OCI-LY7 (cell line): ENCODE measurements at places on chromosomes 2 and 18.

- DNase-seq, result no peak
These were observed 120.6 kb downstream of the PIGN start for GRCh38 chr18:62066102-62066818.

GRCh38 chr2:12343141-12343540 is 373.6 kb upstream of the TRIB2 start:
- no peak for DNase-seq

DNA sequence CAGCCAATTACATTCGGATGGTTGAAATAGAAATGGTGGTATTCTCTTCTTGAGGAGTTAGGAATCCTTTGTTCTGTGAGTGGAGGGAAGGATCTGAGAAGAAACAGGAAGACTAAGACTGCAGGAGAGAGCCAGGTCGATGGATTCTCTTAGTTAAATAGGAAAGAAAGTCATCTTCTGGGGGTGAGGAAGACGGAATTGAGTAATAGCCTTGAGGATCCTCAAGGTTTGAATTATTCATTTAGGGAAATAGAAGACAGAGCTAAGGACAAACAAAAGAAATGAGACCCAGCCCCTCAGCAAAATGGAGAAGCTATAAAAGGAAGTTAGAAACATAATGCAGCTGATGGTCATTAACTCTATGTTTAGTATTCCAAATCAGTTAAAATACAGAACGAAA is 1.8 kb downstream of the LAPTM4A start:
- DNase-seq, result peak; percentile 39

DNA sequence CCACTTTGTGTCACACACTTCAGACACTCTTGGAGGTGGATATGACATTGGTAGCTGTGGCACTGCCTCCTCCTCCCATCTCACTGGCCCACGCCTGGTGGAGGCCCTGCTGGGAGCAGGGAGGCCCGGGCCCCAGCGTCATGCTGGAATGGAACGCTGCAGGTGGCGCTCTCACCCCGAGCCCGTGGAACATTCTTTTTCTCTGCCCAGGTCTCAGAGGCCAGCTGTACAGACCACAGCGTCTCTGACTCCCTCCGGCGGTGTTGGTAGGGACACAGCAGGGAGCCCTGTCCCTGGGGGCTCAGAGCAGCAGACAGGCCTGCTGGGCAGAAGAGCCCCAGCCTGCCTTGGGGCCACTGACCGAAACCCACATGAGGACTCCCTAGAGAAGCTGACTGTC is 218.1 kb downstream of the TWIST2 start:
- no peak for DNase-seq

- DNase-seq, result no peak
These were observed 4.5 kb downstream of the OLA1 start for GRCh38 chr2:174243812-174244211.

- DNase-seq, result no peak
These were observed 61.3 kb downstream of the UBE2E3 start for GRCh38 chr2:181041661-181042060.

DNA sequence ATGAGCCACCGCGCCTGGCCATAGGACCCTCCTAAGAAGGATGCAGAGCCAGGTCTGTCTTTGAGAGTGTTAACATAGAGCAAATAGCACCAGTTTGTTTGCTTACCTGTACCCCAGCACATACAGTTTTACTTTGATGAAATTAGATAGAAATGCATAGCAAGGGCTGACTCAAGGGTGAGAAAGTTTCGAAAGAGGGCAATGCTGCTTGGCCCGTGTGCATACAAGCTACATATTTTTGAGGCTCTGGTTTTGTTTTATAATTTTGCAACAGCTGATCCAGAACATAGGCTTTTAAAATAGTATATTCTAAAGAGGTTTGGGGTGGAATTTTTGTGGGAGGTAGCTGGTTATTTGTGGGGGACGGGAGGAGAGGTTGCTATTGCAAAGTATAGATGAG is 151.7 kb downstream of the MCFD2 start:
- DNase-seq, result no peak

DNA sequence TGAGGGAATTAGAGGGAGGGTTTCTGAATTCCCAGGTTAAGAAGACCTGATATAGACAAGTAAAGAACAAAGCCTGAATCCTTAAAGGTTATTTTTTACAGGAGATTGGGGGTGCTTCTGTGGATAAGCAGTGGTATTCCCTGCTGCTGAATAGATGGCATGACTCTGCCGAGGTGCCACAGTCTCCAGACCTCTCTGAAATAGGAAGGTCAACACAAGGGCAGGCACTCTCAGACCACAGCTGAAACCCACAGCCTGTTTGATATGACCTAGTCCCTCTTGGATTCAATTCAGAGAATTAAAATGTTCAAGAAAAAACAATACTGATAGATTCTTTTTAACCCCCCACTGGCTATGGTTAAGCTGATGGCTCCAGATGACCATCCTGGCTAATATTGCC is 259.3 kb downstream of the PTGR3 start:
- DNase-seq, result no peak

DNA sequence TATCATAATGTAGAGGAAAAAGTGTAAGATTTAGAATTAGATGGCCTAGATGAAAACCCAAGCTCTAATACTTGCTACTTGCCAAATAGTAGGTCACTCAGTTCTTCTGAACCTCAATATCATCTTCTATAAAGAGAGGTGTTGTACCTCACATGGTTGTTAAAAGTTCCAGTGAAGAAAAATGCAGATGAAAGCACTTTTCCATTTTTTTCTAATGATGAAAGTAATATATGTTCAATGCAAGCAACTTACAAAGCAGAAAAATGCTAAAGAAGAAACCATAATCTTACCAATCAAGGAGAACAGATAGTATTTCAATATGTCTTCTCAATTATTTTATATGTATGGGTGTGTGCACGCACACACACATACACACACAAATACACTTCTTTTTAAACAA is 52.7 kb upstream of the TMEM17 start:
- no peak for DNase-seq

DNA sequence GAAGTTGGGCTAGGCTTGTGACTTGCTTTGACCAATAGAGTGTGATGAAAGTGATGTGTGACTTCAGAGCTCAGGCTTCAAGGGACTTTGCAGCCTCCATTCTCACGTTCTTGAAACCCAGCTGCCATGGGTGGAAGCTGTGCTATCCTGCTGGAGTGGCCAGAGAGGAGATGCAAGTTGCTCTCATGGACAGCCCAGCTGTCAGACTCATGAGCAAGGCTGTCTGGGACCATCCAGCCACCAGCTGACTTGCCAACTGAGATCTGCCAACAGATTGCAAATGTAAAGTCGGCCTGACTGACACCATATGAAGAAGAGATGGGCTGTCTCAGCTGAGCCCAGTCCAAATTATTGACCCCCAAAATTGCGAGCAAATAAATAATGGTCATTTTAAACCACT is 226.4 kb upstream of the CXCR4 start:
- no peak for DNase-seq

DNA sequence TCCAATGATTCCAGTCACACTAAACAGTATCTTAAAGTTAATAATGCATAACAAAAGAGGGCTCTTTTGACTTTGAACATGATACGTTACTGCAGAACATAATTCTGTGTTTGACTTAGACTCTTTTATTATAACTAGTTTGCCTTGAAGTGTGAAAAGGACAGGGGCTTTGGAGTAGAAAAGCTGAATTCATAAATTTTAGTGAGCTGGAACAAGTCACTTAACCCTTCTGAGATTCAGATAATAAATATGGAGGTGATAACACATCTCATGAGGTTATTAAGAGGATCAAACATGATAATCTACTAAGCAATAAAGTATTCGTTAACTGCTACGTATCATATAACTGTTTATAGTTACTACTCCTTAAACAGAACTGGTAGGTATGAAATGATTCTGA is 44.7 kb upstream of the FLACC1 start:
- DNase-seq, result no peak

DNA sequence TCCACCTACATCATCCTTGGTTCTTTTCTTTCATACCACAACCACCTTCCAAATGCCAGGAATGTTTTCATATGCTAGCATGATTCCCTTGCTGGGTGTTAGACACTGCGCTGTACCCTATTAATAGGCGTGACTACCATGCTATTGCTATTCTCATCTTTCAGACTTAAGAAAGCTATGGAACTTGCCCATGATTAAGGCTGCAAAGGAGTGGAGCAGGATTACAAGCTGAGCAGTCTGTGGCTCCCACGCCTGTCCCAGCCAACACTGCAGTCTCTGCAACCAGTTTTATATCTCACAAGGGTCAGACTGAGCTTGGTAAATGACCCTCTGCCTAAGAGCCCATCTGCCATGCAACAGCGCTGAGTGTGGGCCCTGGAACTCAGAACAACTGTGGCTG is 285.7 kb upstream of the POU3F3 start:
- no peak for DNase-seq

GRCh38 chr2:192749611-192750200 is 555.0 kb upstream of the TMEFF2 start:
- no peak for DNase-seq

GRCh38 chr2:232476791-232477190 is 10.8 kb downstream of the ECEL1 start:
- DNase-seq, result no peak
